ENCODE measurements at places on chromosomes 2 and 18.

DNA sequence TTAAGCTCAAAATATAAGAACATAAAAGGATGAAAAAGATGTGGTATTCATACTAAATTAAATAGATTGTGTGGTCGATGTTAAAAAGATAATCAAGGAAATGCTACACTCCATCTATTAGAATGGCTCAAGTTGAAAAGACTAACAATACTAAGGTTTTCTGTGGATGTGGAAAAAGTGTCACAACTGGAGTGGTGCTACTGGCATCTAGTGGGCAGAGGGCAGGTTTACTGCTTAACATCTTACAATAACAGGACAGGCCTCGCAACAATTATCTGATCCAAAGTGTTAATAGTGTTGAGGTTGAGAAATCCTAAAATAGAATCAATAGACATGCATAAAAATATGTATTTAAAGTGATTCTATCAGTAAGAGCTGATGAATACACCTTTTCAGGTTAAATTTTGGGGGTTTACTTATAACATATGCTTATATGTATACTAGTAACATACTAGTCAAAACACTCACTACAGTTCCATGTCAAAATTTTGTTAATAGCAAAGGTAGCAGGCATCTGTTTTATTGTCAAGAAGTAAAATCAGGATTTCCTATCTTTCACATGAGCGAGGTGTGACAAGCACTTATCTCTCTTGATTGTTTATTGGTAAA is 91.5 kb upstream of the TMEFF2 start:
- no peak for ATAC-seq

DNA sequence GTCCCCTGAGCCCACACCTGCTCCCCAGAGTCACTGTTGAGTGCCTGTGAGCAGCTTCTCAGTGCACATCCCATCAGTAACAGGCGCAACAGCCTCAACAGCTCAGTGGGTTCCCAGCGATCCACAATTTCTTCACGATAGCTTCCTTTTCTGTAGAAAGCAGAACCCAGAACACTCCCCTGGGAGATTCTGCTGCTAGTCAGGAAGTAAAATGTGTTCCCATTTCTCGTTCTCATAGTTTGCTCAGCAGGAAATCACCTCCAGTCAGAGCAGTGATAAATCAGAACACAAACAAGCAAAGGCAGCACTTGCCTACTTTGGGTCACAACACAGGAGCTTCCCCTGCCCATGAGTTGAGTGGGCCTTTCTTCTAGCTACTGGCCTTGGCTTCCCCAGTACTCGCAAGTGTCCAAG is 48.9 kb upstream of the ATG16L1 start:
- no peak for ATAC-seq

DNA sequence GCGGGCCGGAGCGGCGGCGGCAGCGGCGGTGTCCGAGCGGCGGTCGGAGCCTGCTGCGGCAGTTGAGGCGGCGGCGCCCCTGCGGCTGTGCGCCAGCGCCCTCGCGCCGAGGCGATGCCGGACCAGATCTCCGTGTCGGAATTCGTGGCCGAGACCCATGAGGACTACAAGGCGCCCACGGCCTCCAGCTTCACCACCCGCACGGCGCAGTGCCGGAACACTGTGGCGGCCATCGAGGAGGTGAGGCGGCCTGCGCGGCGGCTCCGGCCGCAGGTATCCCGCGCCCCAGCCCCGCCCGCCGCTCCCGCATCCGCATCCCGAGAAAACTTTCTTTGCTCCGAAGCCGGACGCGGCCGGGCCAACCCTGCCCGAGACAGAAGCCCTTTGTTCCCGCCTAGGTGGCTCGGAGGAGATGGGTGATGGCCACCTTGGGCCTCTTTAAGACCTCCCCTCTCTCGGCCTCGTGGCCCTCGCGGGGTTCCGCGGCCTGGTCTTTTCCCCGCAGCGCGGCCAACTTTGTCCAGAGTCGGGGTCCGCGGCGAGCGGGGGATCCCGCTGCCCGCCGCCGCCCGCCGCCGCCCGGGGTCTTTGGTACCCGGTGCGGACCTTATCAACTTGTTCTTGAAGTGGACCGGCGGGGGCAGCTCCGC is 504 bp downstream of the ASAP2 start:
- no peak for ATAC-seq

GRCh38 chr2:98632351-98632750 is 24.0 kb downstream of the UNC50 start:
- ATAC-seq = no peak

DNA sequence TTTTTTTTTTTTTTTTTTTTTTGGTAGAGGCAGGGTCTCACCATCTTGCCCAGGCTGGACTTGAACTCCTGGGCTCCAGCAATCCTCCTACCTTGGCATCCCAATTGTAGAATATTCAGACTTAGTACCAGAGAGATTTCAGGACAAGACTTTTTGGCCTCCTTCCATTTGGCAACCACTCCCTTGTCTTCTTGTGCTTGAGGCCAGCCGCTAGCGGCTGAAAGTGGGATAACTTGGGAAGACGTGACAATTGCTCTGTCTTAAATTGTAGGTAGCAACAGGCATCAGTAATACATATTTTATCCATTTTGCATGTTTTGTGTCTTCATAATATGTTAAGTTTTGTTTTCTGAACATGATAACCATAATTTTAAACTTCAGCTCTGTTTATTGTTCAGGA is 53.3 kb upstream of the TTN start:
- no peak for ATAC-seq
